Cerebellum (tissue), 4 donors: ENCODE measurements at places on chromosomes 12 and 14. TPM values are rescaled to one million over a fixed set of nuclear protein-coding genes. Genes with fewer than 3 reads are reported as not detected.

Gene RBMS2
- total RNA-seq: 11.7 TPM

Gene PPM1H
- total RNA-seq: 26.5 TPM

Gene KHNYN
- total RNA-seq: 21.9 TPM

Gene NEUROD4
- 9.9 TPM for total RNA-seq

Gene FOXG1
- total RNA-seq: 0.09 TPM

Gene EEF1AKMT3
- total RNA-seq: 3.7 TPM

Gene DIO2
- total RNA-seq: 0.64 TPM

Gene RBP5
- total RNA-seq: 0.27 TPM

Gene DHRS2
- total RNA-seq: 0.27 TPM

Gene HDAC7
- 12.1 TPM for total RNA-seq

Gene AQP6
- total RNA-seq: 0.27 TPM

Gene SRSF5
- total RNA-seq: 161 TPM

Gene HOXC13
- total RNA-seq: not detected

Gene SYCP3
- 1.3 TPM for total RNA-seq

Gene GPR65
- total RNA-seq: 0.18 TPM

Gene SLC5A8
- total RNA-seq: 3.1 TPM
